A549 treated with dexamethasone at 1 μM for 4 hours (cell line): ENCODE measurements at places on chromosomes 5 and 9. TPM values are rescaled to one million over a fixed set of nuclear protein-coding genes. Genes with fewer than 3 reads are reported as not detected.

Gene NUTM2G
- 0.05 TPM in 1 of 5 replicates, not detected in the others for total RNA-seq

Gene JADE2
- total RNA-seq = 25.8 to 42.7 TPM (median 40.1 TPM) in 5 replicates

Gene SAXO1
- total RNA-seq = 0.04 TPM in 1 of 5 replicates, not detected in the others

Gene ZNF474
- total RNA-seq = 0.11 to 0.30 TPM (median 0.22 TPM) in 5 replicates

Gene SLIT3
- 12.9 to 21.8 TPM (median 18.6 TPM) in 5 replicates for total RNA-seq

Gene PAPPA
- 21.4 to 40.2 TPM (median 33.9 TPM) in 5 replicates for total RNA-seq

Gene SMIM33
- not detected in 5 replicates for total RNA-seq

Gene RIGI
- 2.5 to 2.9 TPM (median 2.6 TPM) in 5 replicates for total RNA-seq

Gene IFNA2
- not detected in 5 replicates for total RNA-seq

Gene KCNV2
- not detected in 5 replicates for total RNA-seq

Gene GRXCR2
- not detected in 5 replicates for total RNA-seq

Gene ABLIM3
- 16.8 to 25.1 TPM (median 21.0 TPM) in 5 replicates for total RNA-seq

Gene SPINK13
- 0.13 to 0.31 TPM (median 0.19 TPM) in 4 of 5 replicates, not detected in the other for total RNA-seq

Gene PPP2R2B
- total RNA-seq = 0.08 to 0.15 TPM (median 0.12 TPM) in 4 of 5 replicates, not detected in the other

Gene SLC23A1
- total RNA-seq = 0.79 to 1.6 TPM (median 1.4 TPM) in 5 replicates

Gene NTNG2
- total RNA-seq = 0.57 to 2.3 TPM (median 1.5 TPM) in 5 replicates

Gene RIMOC1
- 10.2 to 16.6 TPM (median 14.4 TPM) in 5 replicates for total RNA-seq

Gene F2RL1
- total RNA-seq = 204 to 250 TPM (median 224 TPM) in 5 replicates

Gene NCS1
- total RNA-seq = 29.5 to 56.8 TPM (median 55.9 TPM) in 5 replicates

Gene GZMA
- total RNA-seq = not detected in 5 replicates

Gene PPIC
- total RNA-seq = 17.1 to 19.1 TPM (median 18.4 TPM) in 5 replicates
